ENCODE measurements at places on chromosomes 4 and X.

DNA sequence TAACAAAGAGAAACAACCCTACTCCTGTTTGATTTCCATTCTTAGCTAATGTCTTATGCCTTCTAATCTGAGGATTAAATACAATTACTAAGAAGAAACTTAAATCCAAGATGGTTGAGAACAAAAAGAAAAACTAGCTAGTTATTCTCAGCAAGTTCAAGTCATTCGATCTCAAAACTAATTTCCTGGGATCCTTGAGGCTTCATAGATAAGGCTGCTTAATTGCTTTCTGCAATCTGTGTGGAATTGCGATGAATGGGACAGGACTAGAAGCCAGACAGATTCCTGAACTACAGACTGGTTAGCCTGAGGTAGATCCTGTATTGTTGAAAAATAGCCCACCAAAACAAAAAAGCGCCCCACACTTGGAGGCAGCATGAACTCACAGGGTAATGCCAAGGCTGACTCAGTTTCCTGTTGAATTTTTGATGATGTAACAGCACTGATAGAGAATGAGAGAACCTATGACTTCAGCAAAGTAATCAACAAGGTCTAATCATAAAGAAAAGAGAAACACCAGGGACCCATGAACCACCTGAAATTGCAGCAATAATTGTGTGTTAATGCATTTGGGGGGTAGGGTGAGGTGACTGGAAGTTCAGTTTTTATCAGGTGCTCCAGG lies 33.9 kb downstream of the KLHL15 start:
- no peak for DNase-seq

DNA sequence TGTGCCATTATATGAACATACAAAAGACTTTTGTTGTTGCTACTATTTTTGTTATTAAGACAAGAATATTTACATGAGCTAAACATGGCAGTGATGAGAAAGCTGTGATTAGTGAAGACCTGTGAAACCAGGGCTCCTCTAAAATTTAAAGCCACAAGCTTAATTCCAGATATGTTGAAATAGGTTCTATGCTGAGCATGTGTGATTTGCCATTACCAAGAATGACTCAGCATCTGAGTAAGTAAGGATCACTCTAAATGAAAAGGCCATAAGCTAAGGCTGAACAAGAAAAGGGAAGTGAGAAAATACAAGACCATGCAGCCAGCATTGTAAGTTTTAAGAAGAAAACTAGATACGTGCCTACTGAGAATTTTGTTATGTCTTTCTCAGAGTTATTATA lies 75.9 kb upstream of the CAMK2D start:
- DNase-seq: peak; percentile 51

DNA sequence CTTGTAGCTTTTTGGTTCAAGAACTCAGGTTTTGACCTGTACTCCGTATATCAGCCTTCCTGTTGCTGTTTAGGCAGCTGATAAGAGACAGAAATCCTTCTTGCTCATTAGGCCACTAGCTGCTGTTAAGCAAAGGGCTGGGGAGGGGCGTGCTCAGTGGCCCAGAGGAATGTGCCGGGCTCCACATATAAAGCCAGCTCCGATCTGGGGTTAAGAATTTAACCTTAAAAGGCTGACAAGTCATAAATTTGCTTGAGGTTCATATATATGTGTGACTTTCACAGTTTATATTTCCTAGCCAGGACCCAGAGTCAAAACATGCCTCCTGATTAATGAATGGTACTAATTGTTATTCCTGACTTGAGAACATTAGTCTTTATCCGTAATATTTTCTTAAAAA lies 15.3 kb downstream of the GPC3 start:
- no peak for DNase-seq

GRCh38 chr4:23040539-23040938 lies 347.8 kb downstream of the GBA3 start:
- no peak for DNase-seq

- DNase-seq: peak; percentile 58
These were observed 6.8 kb upstream of the IQSEC2 start for GRCh38 chrX:53288189-53288588.

GRCh38 chrX:68999931-69000330 lies 165.3 kb downstream of the PJA1 start:
- DNase-seq: no peak

DNA sequence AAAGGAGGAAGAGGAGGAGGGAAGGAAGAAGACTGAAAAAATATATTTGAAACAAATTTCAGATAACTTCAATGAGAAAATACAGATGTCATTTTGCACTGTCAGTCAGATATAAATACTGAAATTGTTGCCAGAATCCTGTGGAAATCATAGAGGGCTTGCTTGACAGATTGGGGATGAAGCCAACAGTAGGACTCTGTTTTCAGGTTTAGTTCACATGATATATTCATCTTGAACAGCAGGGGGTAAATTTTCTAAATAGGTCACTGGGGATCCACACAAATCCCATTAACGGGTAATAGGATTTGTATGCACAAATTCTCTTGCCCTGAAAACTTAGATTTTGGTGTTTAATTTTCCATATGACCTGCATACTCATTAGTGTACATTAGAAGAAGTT lies 103.3 kb upstream of the PCDH18 start:
- no peak for DNase-seq

DNA sequence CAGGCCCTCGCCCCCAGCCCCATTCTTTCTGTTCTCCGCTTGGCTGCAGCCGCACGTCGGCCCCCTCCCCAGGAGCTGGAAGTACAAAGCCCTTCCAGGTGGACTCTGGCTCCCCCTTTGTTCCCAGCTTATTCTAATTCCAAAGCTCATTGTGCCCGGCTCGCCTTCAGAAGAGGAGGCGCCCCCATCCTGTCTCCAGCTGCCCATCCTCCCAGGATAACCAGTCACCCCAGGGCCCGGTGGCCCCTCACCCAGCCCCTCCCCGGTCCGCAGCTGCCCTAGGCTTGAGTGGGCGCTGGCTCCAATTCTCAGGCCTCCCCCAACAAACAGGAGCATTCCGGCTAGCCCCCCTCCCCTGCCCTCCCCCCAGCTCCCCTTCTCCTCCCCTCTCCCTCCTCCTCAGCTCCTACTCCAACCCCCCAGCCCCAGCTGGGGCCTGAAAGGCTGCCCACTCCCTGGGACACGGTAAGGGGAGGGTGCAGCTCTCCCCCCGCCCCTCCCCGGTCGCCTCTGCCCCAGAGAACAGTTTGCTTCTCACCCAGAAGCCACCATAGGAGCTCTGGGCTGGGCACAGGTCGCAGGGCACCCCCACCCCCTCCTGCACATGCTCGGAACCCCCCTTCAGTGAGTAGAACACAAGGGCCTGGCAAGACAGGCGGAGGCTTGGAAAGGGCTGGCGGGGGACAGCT lies 3.1 kb upstream of the SLC6A8 start:
- no peak for DNase-seq

- no peak for DNase-seq
These were observed 97.8 kb upstream of the ATOH1 start for GRCh38 chr4:93730760-93731159.

DNA sequence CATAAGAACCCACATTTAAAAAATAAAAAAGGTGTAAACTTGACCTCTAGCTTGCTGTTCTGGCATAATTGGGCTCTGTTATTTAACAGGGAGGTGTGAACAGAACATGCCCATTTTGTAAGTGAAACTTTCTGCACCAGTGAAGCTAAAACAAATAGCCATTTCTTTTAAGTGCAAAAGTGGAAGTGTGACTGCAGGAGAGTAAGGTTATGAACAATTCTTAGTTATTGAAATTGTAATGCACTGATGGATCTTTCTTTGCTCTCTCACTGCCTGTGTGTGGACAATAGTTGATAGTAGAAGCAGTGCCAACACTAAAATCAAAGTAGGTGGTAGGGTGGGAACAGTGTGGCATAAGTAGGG lies 12.6 kb downstream of the P2RY10 start:
- no peak for DNase-seq

GRCh38 chr4:88219099-88219498 lies 60.7 kb upstream of the ABCG2 start:
- peak; percentile 60 for DNase-seq

DNA sequence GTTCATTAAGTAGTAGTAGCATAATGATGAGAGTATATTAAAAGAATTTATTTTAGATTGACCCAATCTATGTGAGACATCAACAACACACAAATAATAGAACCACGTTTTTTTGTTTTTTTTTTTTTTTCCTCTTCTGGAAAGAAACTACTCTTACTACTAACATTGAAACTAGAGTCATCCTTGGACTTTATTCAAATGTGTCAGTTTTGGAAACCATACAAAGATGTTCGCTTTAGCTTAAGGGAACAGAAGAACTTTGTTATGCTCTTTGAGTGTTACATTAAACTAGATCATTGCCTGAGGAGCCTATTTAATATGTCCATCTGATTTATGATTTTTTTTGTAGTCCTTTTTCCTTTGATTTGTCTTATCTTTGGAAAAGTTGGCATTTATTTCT lies 166.7 kb downstream of the RPA4 start:
- no peak for DNase-seq

GRCh38 chr4:78059524-78059889 lies 2.4 kb downstream of the FRAS1 start:
- peak; percentile 58 for DNase-seq

DNA sequence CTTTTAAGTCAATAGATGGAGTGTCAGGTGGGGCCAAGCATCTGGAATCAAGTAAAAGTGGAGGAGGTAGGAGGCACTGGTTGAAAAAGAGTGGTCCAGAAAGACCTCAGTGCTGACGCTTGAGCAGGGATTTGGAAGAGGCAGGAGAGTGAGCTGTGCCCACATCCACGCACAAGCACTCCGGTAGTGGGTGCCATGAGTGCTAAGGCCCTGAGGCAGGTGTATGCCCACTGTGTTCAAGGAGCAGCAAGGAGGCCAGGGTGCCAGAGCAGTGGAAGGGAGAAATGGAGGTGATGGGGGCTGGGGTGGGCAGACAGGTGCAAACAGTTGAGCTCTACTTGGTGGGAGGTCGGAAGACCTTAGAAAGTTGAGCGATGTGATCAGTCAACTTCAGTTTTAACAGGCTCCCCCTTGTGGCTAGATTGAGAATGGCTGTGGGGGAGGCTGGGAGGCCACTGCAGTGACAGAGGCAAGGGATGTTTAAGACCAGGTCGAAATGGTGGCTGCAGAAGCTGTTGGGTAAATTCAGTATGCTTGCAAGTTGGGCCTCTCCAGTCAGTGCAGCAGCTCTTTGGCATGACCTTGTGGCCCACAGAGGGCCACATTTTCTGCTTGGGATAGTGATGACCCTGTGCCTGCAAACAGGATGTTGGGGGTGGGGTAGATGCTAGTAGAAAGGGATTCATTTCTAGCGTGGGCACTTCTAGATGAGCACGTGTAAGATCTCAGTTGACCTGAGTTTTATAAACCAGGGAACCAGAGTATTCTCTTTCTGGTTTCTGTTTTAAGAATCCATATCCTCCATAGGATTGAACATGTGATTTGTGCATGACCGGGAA lies 12.7 kb downstream of the TKTL1 start:
- DNase-seq: no peak

DNA sequence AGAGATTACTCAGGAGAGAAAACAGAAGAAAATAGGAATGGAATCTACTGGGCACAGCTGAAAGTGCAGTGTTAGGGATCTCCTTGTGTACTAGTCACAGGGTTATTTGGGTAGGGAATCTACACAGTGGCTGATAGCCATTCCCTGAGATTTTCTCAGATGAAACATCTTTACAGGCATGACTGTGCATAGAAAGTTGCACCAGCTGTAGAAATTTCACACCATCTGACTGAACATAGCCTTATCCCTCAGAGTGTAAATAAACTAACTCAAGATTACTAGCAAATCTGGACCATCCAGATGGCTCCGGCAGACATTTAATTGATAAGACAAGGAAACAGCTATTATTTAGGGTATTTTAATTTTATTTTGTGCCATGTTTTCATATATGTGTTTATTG lies 2053.5 kb upstream of the TENM3 start:
- DNase-seq: no peak

DNA sequence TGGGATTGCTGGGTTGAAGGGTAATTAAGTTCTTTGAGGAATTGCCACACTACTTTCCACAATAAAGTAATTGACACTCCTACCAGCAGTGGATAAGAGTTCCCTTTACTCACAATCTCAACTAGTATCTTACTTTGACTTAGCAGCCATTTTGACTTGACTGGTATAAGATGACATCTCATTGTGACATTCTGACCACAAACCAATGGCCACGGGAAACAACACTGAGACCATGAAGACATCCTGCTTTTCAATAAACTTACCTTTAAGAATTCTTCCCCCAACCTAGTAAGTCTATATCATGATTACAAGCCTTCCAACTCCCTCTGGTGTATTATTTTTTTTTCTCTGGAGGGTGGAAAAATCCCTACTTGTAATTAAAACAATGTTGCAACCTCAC lies 66.9 kb upstream of the WDR1 start:
- no peak for DNase-seq

DNA sequence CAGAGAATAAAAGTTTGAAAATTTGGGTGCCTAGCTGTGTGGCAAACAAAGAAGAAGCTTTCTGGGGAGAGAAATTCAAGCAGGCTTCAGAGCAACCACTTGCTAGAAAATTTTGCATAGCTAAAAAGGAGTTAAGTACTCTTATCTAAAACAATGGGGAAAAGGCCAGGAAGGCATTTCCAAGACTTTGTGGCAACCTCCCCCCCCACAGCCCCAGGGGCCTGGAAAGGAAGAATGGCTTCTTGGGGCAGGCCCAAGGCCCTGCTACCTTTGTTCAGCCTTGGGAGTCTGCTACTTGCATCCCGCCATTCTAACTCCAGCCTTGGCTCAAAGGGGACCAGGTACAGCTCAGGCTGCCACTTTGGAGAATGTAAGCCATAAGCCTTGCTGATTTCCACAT lies 102.2 kb downstream of the PTCHD1 start:
- DNase-seq: no peak

All from globus pallidus (tissue), 1 donor.